ENCODE measurements at places on chromosomes 3 and 15.
A peak's percentile ranks its signal among the peaks of the same experiment; 100 is the strongest.

DNA sequence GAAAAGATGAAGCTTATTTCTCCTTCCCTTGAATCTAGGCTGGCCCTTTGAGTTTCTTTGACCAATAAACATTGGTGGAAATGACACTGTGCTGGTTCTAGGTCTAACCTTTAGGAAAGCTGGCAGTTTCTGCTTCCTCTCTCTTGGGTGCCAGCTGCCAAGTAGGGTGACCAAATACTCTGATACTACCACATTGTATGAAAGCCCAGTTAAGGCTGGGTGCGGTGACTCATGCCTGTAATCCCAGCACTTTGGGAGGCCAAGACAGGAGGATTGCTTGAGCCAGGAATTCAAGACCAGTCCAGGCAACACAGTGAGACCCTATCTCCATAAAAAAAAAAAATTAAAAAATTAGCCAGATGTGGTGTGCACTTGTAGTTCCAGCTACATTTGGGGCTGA, 320.7 kb downstream of the ZNF621 start:
- DNase-seq: no peak

DNA sequence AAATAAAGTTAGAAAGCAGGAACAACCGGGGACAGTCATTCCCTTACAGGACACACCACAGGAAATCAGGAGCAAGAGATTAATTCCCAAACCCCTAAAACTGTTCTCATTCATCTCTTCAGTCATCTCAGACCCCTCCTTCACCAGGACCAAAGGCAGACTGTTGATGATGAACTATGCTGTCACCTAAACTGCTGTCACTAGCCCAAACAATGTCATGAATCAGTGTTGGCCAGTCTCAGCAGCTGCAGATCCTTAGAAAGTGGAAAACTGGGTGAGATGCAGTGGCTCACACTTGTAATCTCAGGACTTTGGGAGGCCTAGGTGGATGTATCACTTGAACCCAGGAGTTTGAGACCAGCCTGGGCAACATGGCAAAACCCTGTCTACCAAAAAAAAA, 909.6 kb downstream of the ROBO1 start:
- no peak for DNase-seq

GRCh38 chr15:57228395-57228794, 147.9 kb upstream of the CGNL1 start:
- no peak for DNase-seq

- no peak for DNase-seq
Observed at GRCh38 chr3:68931406-68932149, 769 bp downstream of the TAFA4 start.

DNA sequence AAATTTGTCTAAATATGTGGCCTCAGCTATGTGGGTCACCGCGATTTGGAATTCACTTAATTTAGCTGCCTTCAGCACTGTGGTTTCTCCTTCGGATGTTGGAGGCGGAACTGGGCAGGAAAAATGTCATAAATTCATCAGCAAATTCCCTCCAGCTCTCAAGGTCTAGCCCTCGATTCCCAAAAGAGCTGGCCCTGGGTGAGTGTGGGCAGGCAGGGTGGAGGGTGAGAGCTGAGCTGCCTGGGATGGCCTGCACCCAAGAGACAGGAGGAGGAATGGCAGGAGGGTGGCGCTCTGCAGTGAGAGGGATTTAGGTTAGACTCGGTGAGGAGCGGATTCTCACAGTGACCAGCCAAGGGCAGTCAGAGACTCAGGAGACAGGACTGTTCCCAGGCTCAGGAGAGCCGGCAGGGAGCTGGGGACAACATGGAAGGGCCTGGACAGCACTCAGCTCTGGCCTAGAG, 57.1 kb downstream of the FEM1B start:
- no peak for DNase-seq

GRCh38 chr3:45365060-45365459, 23.3 kb upstream of the LARS2 start:
- no peak for DNase-seq

GRCh38 chr3:5187156-5187919, at the start of gene EDEM1:
Gene EDEM1, plus strand, starts transcription at chr3:5187707. Its CDS starts 99 bp downstream, at chr3:5187806.
- DNase-seq: peak; percentile 89

GRCh38 chr3:183796372-183796771, 29.0 kb downstream of the MAP6D1 start:
- no peak for DNase-seq

DNA sequence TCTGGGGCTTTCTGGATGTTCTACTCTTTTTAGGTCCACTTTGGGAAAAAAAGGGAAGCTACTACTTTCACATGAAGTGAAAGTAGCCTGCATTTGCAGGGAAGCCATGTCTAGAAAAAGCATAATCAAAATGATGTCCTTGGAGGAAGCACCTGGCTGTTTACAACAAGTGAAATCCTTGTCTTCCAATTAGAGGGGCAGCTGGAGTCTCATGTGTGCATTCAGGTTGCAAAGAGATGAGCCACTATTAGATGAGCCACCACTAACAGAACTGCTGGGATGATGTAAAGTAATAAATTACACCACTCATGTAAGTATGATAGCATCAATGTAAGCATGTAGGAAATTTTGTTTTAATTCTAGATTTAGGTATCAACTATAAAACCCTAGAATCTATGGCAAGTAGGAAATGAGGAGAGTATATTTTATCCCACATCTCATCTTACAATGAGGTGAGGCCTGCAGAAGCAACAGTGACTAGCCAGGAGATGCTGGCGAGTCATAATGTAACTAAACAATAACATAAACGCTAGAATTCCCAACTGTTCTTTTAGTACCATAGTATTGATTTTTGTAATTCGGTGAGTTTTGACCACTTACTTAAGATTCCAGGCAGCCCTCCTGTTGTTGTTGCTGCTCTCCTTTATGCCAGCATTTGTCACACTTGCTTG, 75.9 kb downstream of the TMEM108 start:
- DNase-seq: no peak

GRCh38 chr3:181855825-181856224, 144.1 kb downstream of the SOX2 start:
- DNase-seq: no peak
